NCI-H187 treated with DMSO at 0.1 percent for 48 hours (cell line): ENCODE measurements at places on chromosomes 3 and 15.

- no peak for DNase-seq
These were observed 196.1 kb downstream of the GOLGA6L6 start for GRCh38 chr15:20345401-20345958.

DNA sequence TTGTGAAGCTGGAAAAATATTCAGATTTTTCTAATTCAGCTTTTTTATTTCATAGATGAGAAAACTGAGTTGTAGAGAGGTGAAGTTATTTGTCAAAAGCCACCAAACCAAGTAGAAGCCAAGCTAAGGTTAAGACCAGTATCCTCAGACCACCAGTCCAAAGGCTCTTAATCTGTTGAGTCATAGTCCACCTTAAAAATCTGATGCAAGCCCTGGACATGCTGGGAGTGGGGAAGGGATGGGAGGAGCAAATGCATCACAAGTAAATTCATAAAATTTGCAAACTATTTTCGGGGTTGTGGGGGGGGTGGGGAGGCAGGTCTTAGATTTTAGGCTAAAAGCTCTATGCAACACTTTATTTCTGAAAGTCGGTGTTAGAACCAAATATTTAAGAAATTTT is 307.7 kb upstream of the SEMA6D start:
- no peak for DNase-seq

- no peak for DNase-seq
These were observed 317.3 kb upstream of the NAALADL2 start for GRCh38 chr3:174541708-174542315.

DNA sequence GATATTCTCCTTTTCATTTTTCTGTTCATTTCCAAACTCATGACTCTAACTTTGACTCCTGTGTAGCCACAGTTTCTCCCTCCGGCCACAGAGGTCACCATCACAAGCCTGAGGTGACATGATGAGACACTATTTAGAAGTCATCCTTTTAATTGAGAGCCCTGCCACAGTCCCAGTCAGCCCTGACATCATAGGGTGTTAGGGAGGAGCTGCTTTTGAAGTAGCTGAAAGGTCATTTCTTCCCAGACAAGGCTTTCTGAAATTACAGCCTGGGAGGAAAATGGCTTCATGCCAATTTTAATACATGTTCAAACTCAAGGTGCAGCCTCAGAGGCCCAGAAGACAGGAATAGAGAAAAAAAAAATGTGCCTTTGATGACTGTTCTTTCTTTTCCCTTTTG is 532.8 kb upstream of the TGFBR2 start:
- no peak for DNase-seq

GRCh38 chr3:82236257-82236656 is 474.8 kb upstream of the GBE1 start:
- no peak for DNase-seq

DNA sequence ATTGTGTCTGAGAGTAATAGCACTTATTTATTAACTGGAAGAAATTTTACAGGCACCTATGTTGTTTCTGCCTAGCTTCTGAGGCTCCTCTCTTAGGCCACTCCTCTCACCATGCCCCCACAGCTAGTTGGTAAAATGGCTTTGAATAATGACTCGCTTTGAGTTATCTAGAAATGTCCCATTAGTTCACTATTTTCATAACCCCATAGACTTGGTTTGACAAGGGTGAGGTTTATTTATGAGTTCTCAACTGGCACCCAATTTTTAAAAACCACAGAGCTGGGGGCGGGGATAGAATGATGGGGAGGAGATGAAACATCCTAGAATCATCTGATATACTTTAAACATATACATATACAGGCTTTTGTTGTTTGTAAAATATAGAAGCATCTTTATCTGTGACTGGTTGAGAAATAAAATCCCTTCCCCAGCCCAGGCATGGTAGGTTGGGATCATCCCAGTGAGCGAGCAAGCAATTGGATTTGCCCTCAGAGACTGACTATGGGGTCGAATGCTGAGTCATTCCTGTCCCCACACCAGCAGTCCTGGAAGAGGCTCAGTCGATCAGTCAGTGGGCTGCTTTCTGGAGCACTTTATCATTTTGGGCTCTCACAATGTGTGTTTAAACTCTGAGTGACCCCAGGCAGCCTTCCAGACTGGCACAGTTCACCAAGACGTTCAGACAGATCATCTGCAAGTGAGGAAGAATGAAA is 60.2 kb upstream of the TSEN2 start:
- no peak for DNase-seq

DNA sequence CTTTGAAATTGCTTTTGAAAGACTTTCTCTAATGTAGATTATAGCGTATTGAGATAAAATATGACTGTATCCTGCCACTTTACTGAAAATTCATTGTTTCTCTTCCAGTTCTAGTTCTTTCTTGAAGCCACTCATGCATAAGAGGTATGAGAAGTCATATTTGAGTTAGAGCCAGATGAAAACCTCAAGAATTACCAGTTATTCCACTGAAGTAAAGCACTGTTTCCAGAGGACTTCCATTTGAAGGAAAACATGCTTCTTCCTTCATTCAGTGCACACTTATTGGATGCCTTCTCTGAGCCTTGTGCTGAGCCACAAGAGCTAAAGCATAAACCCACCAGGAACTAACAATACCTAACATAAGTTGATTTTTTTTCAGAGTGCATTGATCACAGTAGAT is 513.4 kb downstream of the ZNF385D start:
- no peak for DNase-seq

- DNase-seq = no peak
These were observed 78.0 kb upstream of the TNFSF10 start for GRCh38 chr3:172601066-172601832.

GRCh38 chr3:111128884-111129283 is 57.3 kb downstream of the NECTIN3 start:
- DNase-seq = no peak

DNA sequence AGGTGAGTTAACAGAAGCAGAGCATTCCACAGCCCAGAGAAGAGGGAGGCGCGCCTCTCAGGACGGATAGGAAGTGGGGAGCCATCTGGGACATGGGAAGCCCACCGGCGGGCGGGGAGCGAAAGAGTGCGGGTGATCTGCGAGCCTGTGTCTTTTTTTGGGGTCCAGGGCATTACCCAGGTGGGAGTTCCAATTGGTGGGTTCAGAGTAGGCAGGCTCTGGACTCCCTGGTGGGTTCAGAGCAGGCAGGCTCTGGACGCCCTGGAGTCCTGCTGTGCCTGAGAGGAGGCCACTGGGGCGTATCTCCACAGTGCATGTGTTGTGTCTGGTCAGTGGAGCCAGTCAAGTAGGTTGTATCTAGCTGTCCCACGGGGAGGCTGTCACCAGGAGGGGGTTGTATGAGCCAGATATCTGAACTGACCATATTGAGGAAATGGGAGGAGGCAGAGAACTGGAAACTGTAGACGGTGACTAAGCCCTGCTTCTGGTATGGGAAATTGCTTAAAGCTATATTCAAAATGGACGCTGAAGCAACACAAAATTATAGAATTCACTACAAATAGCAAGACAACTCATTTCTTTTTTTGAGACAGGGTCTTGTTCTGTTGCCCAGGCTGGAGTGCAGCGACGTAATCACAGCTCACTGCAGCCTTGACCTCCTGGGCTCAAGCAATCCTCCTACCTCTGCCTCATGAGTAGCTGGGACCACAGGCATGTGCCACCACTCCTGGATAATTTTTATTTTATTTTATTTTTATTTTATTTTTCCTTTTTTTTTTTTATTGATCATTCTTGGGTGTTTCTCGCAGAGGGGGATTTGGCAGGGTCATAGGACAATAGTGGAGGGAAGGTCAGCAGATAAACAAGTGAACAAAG is 34.5 kb upstream of the CHST2 start:
- no peak for DNase-seq
